Stimulated activated CD4-positive, alpha-beta T cell treated with anti-CD3 and anti-CD28 coated beads, TNF-alpha, amount 100 ng/mL, for 1 hour (primary cell): ENCODE measurements at places on chromosomes 3 and 15.
A peak's percentile ranks its signal among the peaks of the same experiment; 100 is the strongest.

DNA sequence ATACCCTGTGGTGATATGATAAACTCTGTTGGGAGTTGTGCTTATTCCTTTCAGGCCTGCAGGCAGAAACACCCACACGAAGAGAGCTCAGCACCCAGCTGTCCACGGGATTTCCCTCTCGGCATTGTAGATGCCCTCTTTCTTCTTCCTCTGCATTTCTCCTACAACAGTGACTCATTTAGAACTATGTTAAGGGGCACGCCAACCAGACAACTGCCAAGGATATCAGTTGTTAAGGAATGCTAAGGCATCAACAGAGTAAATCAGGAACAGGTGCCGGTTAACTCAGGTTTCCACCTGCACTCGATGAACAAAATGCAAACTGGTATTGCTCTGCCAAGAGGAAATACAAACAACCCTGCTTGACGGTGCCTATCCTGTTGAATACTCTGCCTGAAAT, 270.0 kb upstream of the PEX5L start:
- no peak for DNase-seq

GRCh38 chr3:191338177-191338488, 7.8 kb upstream of the UTS2B start:
- DNase-seq, result no peak

GRCh38 chr15:98177966-98178592, 217.6 kb downstream of the ARRDC4 start:
- no peak for DNase-seq

GRCh38 chr3:15795651-15796308, 2.0 kb downstream of the ANKRD28 start:
- no peak for DNase-seq

GRCh38 chr3:25547943-25548674, 116.6 kb downstream of the TOP2B start:
- DNase-seq, result no peak

- DNase-seq, result peak; percentile 47
Observed at GRCh38 chr15:88627463-88627862, 6.3 kb downstream of the AEN start.

DNA sequence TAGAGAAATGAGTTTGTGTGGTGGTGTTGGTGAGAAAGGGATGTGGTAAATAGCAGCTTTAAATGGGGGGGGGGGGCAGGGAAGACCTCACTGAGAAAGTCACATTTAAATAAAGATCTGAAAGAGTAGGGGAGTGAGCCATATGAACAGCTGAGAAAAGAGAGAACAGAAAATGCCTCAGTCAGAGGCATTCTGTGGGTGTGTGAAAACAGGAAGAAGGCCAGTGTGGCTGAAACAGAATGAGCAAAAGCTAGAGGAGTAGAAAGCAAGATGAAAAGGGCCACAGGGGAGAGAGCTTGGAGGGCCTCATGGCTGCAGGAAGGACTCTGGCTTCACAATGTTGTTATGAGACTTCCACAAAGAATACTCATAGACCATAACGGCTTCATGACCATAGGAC, 783.3 kb downstream of the ZPLD1 start:
- no peak for DNase-seq

GRCh38 chr3:152174876-152175527, 93.7 kb upstream of the MBNL1 start:
- DNase-seq, result no peak

- no peak for DNase-seq
Observed at GRCh38 chr15:25830844-25831451, 32.2 kb downstream of the ATP10A start.
